ENCODE measurements at places on chromosomes 1 and 21.

DNA sequence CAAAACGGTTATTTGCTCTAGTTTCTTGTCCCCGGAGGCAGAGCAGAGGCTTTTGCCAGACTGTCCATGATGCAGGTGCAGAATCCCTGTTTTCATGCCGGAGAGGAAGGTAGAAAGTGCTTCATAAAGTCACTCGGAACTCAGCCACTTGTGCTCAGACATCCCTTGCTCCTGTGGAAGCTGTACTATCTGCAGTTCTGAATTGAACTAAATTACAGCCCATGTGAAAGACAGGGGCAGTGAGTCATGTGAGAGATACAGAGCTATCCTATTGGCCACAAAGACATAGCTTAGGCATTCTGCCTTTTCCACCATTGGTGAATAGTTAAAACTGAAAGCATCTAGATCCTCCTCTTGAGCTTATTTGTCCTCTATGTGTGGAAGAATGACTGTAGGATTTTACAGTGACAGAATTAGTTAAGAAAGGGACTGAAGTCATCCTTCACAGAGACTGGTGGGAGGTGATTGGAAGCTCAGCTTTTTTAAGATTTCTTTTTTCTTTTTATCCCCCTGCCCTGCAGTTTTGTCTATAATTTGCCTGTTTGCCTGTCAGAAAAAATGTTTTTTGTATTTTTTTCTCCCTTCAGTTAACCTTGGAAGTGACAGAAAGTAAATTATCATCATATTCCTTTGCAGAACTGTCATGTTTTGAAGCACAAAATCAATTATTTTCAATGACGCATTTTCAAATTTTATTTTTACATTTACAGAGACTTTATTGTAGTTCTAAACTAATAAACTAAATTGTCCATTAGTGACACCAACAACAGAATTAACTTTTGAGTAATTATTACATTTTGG lies 298.6 kb downstream of the PTPRC start:
- DNase-seq = peak; percentile 93

GRCh38 chr1:228216371-228217320 lies 8.8 kb downstream of the OBSCN start:
- no peak for DNase-seq

GRCh38 chr21:36608897-36609225 lies 90.1 kb upstream of the SIM2 start:
- DNase-seq = no peak

- DNase-seq = no peak
Measured at GRCh38 chr1:91804546-91805023, 81.4 kb downstream of the TGFBR3 start.

GRCh38 chr1:175000697-175001187 lies 995 bp downstream of the CACYBP start:
- DNase-seq = no peak

GRCh38 chr1:83593073-83593472 lies 405.9 kb downstream of the TTLL7 start:
- no peak for DNase-seq

- no peak for DNase-seq
Measured at GRCh38 chr1:47948126-47948525, 49.1 kb downstream of the TRABD2B start.

DNA sequence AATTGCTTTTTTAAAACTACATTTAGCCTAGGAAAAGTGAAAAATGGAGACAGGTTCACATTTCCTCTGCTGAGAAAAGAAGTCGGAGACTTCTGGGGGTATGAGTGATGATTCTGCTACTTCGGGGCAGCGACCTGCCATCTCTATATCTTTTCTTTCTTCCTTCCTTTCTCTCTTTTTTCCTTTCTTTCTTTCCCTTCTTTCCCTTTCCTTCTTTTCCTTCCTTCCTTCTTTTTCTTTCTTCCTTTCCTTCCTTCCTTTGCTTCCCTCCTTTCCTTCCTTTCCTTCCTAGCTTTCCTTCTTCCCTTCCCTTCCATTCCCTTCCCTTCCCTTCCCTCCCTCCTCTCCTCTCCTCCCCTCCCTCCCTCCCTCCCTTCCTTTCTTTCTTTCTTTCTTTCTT lies 17.8 kb downstream of the TBX19 start:
- no peak for DNase-seq

Measured in SHP77 treated with DMSO at 0.1 percent for 48 hours (cell line).